ENCODE measurements at places on chromosomes 13 and 19.

DNA sequence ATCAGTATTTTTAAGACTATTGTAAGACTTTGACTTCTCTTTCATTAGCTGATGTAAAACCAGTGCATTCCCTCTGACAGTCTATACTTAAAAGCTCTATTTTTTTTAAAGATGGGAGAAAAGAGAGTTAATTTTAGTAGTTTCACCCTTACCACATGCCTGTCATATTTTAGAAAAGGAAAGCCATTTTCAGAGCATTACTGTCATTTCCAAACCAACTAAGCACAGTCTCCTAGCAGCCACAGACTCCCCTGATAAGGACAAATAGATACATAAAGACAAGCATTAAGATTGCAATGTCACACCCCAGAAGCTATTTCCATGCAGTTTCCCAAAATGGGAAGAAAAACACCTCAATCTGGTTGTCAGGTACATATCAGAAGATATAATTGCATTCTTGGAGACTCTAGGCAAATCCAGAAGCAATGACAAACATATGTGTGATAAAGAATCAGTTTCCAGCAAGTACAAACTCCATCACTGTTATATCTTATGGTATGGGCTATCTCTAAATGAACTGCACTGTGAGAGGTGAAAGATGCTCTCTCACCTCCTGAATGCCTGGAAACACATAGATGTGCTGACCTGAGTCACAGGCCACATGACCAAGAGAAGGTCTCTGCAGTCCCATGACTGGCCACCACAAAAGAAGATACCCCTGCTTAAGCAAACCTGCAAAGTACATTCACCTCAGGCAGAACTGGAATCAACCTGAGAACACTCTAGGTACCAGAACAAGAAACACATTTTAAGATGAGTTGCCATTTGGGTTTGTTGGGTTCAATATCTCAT lies 303.3 kb downstream of the POU4F1 start:
- no peak for DNase-seq

DNA sequence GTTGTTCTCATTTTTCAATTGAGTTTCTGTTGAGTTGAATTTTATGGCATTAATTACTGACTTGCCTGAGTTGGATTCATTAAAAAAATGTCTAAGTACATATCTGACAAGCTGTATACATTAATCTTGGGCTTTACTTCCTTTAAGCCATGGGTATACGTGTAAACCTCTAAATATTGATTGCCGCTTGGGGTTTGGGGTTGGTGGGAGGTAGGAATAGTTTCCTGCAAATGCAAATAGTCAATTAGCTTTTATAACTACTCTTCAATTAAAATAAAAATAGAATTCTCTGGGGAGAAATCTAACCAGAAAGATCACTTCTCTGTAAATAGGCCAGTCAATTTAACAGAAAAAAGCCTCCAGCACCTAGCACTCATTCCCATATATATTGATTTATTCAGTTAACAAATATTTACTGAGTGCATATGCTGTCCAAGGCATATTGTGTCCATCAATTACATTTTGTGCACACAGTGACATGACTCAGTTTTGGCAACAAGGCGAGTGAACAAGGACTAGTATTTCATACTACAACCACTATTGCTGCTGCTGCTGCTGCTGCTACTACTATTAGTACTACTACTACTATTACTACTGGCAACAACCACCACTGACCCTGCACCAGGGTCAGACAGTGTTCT lies 306.8 kb downstream of the RFC3 start:
- DNase-seq, result no peak

DNA sequence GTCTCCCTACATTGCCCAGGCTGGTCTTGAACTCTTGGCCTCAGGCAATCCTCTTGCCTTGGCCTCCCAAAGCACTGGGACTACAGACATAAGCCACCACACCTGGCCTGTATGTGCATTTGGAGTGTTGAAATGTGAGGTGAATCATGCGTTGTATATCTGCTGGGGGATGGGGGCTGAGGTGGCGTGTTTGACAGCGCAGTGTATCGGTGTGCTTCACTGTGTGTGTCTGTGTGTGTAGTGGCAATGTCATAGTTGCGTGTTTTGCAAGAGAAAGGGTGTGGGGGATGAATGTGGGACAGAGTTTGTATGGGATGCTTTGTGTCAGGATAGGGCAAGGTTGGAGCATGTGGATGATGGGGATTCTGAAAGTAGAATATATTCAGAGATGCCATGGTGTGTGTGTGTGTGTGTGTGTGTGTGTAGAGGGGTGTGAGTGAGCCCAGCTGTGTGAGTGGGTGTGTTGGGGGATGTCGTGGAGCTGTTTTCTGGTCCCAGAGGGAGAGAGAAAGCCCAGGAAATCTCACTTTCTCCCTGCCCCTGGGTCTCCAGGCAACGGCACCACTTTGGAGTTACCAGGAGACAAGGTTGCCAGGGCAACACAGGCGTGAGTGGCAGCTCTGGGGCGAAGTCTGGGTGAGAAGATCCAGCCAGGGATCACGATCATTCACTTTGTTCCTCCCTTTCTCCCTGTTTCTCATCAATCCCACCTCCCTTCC lies 1.1 kb upstream of the SWSAP1 start:
- DNase-seq, result no peak

DNA sequence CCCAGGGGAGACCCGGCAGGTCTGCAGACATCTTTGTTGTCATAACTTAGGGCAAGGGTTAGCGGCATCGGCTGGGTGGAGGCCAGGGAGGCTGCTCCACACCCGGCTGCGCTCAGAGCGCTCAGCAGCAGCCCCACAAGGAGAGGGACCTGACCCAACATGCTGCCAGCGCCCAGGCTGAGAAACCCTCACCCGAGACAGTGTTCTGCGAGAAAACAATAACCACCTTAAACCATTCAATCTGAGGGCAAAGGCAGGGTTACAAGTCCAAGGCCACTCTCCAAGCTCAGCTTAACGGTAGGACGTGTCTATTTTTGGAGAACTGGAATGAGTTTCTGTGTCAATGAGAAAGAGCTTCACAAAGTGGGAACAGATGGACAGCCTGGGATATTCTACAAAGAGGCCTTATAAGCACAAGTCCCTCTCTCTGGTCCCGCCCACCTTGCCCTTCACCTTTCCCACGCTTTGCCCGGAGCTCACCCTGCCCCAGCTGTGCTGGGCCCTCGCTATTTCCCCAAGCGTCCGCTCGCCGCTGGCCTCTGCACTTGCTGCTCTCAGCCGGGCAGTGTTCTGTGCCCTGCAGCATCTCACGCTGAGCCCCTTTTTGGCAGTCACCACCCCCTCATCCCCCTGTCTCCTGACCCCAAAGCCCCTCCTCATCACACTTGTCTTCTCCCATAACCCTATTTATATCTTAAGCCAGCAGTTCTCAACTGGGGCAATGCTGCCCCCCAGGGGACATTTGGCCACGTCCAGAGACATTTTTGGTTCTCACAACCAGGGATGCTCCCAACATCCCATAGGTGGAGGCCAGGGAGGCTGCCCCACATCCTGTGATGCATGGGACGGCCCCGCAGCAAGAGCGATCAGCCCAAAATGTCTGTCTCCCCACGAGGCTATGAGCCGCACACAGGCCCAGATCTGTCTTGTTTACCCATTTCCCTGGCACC lies 17.6 kb downstream of the PPP1R12C start:
- no peak for DNase-seq

GRCh38 chr19:38309615-38310278 lies 5.7 kb downstream of the C19orf33 start:
- no peak for DNase-seq
